ENCODE measurements at places on chromosomes 16 and 17.

GRCh38 chr16:88703486-88704309 is 2.5 kb downstream of the RNF166 start:
- DNase-seq: no peak

- no peak for DNase-seq
Measured at GRCh38 chr17:37494971-37495370, 5.3 kb downstream of the DUSP14 start.

GRCh38 chr17:83176623-83177583 is 97.5 kb downstream of the METRNL start:
- DNase-seq: no peak

DNA sequence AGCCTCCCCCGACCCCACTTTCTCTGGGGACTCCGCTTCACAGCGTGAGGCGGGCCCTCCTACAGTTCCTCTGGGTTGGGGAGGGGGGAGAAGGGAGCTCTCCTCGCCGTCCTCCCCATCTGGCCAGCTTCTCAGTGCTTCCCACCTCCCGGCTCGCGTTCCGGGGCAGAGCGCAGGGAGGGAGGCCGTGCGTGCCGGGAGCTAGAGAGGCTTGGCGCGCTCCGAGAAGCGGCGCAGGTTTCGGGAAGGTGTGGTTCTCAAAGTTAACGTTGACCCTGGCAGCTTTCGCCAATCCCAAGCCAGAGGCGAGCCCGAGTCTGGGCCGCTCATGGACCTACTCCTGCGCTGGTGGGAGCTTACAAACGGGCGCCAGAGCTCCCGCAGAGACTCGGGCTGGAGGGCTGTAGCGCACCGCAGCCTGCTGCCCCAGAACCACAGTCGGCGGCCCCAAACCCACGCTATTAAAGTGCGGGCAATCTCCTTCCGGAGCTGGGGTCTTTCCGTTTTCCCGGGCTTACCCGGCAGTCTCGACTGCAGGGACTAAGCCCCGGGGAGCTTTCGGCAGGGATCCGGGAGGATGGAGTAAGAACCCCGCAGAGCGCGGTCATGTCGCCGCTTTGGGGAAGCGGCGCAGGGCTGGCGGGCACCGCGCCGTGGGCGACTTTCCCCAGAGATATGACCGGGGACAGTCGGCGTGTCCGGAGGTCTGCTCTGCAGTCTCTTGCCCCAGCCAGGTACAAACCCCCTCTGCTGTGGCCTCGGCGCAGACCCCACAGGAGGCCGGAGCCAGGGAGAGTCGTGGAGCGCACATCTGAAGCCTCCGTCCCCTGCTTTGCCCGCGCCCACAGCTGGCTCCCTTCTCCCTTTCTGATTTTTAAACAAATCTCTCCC is 787 bp downstream of the CDH11 start:
- DNase-seq: no peak

- no peak for DNase-seq
Measured at GRCh38 chr17:56108811-56109284, 44.4 kb upstream of the ANKFN1 start.

DNA sequence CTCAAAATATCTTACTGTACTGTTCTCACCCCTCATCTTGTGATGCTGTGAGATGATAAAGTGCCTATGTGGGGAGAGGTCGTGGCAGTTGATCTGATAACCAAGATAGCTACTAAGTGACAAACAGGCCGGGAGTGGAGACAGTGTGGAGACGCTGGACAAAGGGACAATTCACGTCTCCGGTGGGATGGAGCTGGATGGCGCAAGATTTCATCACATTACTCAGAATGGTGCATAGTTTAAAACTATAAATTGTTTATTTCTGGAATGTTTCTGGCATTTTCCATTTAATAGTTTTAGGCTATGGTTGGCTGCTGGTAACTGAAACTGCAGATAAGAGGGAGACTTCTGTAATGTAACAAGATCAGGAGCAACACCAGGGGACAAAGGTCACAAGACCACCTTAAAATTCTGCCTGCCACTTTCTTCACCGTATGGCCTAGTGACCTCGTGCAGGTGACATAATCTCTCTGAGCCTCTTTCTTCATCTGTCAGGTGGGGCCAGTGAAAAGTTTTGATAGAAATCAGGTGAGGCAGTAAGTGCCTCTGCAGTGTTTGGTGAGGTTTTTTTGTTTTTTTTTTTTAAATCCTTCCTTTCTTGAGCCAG is 54.4 kb upstream of the LGALS9 start:
- no peak for DNase-seq

DNA sequence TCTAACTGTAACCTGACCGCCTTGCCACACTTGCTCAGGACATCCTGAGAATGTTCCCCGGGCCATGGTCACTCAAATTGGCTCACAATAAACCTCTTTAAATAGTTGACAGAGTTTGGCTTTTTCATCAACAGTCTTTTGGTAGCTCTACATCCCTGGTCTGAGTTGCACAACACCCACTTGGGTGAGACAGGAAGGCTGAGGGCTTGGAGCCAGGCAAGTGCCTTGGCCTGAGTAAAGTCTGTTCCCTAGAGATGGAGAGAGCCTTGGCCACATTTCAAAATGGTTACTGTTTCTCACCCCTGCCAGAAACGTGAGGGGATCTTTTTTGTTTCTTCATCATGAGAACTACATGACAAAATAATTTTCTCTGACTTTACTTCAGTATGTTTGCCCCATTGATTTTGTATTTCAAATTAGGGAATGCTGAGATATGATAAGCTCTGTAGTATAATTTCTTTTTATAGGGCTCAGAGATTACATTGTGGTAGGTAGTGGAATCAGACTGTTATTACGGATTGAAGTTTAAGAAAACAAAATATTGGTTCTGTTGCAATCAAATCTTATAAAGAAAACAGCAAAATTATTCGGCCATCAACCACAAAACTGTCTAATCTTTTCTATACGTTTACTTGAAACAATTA is 53.9 kb upstream of the NETO2 start:
- no peak for DNase-seq

GRCh38 chr16:57925310-57925709 is 45.6 kb downstream of the CNGB1 start:
- no peak for DNase-seq

DNA sequence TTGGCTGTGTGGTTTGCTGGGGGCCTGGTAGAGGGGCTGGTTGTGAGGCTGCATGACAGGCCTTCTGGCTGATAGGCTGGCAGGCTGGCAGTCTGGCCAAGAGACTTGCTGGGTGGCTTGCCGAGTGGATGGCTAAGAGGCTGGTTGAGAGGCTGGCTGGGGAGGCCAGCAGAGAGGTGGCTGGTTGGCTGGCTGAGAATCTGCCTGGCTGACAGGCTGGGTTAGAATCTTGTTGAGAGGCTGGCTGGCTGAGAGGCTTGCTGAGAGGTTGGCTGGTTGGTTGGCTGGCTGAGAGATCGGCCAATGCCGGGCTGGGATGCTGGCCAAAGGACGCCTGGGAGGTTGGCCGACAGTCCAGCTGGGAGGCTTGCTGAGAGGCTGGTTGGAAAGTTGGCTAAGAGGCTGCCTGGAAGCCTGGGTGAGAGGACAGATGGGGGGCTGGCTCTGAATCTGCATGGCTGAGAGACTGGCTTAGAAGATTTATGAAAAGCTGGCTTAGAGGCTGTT is 35.9 kb upstream of the ACSM2B start:
- no peak for DNase-seq

DNA sequence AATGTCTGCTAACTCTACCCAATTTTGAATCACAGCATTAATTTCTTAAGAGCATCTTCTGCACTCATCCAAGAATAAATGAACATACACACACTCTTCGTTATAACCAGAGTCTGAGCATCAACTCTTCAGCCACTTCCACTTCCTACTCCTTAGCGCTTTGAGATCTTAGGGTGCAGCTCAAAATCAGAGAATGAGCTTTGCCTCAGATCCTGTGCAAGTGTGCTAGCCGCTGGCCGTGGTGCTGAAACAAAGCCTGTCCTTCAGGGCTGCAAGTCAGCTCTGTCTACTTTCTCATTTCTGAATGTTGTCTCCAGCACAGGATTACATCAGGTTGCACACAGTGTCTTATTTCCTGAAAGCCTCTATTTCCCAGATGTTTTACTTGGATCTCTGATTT is 165.4 kb downstream of the AIPL1 start:
- DNase-seq: peak; percentile 67

- DNase-seq: no peak
Measured at GRCh38 chr17:68318103-68318991, 27.1 kb downstream of the ARSG start.

DNA sequence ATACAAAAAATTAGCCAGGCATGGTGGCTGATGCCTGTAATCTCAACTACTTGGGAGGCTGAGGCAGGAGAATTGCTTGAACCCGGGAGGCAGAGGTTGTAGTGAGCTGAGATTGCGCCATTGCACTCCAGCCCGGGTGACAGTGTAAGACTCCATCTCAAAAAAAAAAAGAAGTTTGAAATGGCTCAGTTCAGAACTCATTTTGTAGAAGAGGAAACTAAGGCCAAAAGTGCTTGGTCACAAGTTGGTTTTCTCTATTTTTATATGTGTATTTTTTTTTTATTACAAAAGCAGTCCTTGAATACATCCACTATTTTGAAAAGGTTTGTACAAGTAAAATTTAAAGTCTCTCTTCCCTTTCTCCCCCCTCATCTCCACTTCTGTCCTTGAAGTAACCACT is 5.5 kb downstream of the TAC4 start:
- no peak for DNase-seq

GRCh38 chr17:39591958-39592954 is 15.5 kb downstream of the NEUROD2 start:
- peak; percentile 31 for DNase-seq

- no peak for DNase-seq
Measured at GRCh38 chr16:87129771-87130170, 187.4 kb downstream of the C16orf95 start.

DNA sequence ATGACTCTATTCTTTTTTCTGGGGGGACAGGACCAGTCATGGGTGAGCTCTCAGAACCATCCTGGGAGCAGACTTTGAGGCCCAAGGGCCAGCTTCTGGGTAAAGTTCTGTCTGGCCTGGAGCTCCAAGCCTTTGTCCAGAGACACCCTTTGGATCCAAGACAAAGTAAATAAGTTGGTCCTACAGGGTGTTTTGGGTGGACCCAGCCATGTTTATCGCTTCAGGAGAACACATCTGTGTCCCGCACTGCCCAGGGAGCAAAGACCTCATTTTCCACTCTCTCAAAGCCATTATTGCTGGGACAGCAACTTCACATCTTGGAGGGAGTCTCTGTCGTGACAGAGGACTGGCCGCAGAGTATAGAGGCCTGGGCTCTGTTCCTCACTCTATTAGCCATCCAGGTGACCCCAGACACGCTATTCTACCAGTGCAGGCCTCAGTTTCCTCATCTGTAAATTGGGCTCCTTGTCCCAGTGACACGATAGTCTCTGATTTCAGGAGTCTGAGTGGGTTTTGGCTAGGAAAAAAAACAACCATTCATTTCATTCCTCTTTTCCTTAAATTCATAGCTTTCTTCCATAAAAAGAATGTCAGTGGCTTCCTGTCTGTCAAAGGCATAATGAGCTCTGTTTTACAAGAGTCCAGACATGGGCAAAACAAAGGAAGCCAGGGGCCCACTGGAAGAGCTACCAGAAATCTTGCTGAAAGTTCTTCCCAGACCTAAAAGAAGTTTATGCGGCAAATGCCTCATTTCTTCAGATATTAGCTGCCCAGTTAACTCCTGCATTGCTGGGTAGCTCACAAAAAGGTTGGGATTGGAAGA is 62.4 kb downstream of the PECAM1 start:
- DNase-seq: no peak

DNA sequence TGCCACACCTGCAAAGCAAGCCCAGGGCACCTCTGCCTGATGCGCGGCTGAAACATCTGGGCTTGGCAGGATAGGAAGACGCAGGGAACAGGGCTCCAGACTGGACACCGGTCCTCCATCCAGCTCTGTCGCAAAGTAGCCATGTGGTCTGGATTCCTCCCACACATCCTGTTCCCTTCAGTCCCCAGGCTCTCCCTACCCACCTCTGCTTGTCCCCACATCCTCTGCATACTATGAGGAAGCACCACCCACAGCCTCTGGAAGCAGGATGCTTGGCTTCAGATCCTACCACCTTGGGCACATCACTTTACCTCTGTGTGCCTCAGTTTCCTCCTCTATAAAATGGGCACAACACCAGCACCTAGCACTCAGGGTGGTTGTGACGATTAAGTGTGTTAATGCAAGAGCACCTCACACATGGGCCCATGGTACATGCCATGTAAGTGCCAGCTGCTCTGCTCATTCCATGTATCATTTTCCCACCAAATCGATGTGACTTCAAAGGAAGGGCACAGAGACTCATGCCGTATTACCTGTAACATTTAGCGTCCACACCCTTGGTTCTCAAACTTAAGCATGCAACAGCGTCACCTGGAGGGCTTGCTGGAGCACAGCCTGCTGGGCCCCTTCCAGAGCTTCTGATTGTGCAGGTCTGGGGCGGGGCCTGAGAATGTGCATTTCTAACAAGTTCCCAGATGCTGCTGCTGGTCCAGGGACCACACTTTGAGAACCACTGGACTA is 138.6 kb upstream of the SDK2 start:
- DNase-seq: no peak

DNA sequence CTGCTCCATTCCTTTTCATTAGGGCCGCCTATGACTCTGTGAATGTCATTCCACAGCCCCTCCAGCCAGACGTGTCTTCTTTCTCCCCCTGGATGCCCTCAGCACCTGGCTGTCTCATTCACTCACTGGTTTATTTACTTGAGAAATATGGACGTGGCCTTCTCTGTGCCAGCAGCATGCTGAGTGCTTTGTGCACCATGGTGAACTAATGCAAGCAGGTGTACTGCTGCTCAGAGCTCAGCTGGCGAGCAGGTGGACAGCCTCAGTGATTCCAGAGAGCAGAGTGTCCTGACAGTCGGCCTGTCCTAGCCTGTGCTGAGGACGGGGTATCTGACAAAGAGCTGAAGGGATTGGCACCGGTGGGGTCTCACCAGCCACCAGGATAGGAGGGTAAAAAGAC is 96.7 kb downstream of the GNAO1 start:
- DNase-seq: no peak

DNA sequence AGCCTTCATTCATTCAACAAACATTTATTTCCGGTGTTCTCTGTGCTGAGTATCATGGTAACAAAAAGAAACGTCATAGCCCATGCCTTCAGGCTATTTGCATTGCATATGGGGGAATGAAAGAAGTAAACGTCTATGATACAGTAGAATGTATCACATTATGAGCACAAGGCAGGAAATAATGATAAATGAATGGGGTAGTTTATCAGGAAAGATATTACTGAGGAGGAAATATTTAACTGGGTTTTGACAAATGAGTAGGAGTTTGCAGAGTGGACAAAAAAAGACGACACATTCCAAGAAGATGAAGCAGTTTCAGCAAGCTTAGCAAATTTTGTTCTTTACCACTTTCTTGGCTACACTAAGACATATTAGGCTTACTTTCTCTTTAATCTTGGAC is 1.3 kb upstream of the KRTAP4-7 start:
- no peak for DNase-seq

DNA sequence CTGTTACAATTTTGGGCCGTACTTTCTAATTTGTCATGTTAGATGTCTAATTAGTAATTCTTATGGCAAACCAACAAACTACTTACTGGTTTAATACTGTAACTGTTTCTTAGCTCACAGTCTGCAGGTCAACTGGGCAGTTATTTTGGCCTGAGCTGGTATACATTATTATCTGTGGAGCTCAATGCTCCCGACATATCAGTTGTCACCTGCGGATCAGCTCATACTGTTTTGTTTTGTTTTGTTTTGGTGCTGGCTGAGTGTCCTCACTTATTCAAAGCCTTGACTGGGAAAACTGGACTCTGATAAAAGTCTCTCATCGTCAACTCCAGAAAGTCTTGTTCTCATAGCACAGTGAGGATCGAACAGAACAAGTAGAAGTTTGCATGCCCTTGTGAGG is 1060.6 kb upstream of the CDH8 start:
- DNase-seq: no peak
